Tongue (tissue), 3 donors: ENCODE measurements at places on chromosomes 3 and 15.
A peak's percentile ranks its signal among the peaks of the same experiment; 100 is the strongest.

DNA sequence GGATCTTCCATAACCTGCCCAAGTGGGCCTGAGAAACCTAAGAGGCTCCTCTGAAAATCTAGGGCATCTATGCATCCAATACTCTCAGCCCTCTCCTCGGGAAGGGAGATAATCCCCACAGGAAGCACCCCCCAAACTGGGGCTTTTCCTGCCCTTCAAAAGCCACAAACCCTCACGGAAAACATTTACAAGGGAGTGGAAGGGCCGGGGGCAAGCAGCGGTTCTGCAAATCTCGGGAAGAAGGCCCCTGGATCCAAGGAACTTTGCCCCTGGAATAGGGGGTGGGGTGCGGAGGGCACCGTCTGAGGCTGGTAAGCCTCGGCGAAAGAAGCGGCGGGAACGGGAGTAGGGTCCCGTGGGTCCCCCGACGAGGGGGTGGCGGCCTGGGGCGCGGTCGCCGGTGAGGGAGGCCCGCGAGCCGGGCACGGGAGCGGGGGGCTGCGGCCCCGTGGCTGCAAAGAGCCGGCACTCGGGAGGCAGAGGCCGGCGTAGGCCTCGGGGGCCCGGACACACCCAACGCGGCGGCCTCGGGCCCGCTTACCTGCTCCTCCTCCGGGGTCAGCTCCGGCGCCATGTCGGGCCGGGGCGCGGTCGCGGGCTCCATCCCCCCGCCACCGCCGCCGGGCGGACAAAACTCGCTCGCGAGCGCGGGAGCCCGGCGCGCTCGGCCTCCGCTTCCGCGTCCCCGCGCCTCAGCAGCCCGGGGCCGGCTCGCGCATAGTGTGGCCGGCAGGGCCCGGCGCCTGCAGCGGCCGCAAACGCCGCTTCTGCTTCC is 755 bp downstream of the PTPN9 start:
- DNase-seq: peak; percentile 37

DNA sequence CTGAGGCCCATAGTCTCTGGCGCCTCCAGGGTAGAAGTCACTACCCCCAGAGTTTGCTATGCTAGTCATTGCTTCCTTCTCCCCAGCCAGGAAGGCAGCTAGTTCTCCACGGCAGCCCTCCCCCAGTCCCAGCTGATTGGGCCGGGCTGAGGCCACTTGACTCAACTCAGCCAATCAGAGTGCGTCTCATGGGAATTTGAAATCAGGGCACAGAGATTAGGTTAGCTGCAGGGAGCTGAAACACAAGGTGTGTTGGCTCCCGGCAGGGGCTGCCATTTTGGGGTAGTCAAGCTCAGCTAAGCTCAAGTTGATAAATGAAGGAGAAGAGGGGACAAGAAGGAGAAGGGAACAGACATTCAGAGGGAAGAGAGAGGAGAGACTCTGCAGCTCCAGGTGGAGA is 32.8 kb downstream of the LINGO1 start:
- peak; percentile 74 for DNase-seq

GRCh38 chr15:101065570-101066221 is 146.5 kb downstream of the LRRK1 start:
- no peak for DNase-seq

DNA sequence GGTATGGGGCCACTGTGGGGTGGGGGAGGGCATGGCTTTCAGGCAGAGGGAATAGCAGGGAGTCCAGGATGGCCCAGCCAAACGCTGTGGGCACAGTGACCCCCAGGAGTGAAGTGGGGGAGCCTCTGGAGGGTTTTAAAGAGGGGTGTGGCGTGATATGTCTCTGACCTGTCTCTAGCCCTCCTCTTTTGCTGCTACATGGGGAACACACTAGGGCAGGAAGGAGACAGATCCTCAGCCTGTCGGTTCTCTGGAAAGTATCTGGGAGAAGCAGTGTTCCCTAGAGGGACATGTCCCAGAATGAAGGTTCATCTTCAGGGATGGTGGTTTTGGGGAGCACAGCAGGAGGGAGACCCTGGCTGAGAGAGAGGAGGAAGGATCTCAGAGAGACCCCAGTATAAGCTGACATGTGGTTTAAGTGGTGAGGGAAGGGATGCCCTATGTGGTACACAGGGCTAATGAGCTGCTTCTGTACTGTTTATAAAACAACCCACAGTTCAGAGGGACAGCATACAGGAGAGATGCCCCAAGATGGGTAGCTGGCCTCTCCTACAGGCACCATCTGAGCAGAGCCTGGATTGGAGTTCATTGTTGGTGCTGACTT is 37.7 kb downstream of the TRIM71 start:
- no peak for DNase-seq

- no peak for DNase-seq
These were observed 533 bp upstream of the SMAD3 start for GRCh38 chr15:67064607-67065530.

- no peak for DNase-seq
These were observed 46.8 kb downstream of the MYO5A start for GRCh38 chr15:52481915-52482314.

GRCh38 chr3:43998370-43998835 is 243.3 kb upstream of the TOPAZ1 start:
- DNase-seq: peak; percentile 13

DNA sequence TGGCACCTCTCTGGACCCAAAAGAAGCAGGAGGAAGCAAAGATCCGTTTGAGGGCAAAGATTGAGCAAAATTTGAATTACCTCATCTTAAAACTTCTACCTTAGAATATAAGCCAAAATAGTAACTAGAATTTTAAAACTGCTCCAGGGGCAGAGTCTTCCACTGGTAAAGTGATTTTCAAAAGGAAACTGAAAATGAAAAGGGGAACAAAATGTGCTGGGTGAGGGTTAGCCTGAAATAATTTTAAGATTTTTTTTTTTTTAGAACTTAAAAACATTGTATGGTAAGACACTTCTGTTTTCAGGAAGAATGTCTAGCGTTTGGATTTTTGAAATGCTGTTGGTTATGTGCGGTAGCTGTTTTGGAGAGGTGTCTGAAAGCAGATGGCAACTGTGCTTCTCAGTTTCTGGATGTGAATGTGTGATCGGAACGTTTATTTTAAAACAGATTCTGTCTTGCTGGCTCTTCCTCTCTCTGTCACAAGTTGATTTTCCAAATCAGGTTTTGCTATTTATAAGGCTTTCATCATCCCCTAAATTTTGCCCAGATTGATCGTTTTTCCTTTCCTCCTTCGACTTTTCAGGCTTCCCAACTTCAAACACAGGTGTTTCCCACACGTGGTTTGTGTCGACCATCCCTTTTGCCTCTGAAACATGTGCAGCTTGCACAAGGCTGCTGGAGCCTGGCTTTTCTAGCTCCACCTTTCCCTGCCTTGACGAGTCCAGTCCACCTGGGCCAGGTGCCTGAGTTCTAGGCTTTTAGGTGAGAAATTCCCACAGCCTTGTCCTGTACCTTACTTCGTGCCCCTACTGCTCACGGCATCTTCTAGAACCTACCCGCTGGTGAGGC is 3.3 kb downstream of the LRRK1 start:
- no peak for DNase-seq

- DNase-seq: no peak
These were observed 113.7 kb upstream of the CD96 start for GRCh38 chr3:111428301-111428700.

- no peak for DNase-seq
These were observed 53.4 kb upstream of the CHD2 start for GRCh38 chr15:92846741-92847140.

GRCh38 chr3:158743664-158744566 is 11.7 kb upstream of the RARRES1 start:
- no peak for DNase-seq

- no peak for DNase-seq
These were observed 456.3 kb upstream of the ARRDC4 start for GRCh38 chr15:97504031-97504792.
